ENCODE measurements at places on chromosomes 6 and 20.

DNA sequence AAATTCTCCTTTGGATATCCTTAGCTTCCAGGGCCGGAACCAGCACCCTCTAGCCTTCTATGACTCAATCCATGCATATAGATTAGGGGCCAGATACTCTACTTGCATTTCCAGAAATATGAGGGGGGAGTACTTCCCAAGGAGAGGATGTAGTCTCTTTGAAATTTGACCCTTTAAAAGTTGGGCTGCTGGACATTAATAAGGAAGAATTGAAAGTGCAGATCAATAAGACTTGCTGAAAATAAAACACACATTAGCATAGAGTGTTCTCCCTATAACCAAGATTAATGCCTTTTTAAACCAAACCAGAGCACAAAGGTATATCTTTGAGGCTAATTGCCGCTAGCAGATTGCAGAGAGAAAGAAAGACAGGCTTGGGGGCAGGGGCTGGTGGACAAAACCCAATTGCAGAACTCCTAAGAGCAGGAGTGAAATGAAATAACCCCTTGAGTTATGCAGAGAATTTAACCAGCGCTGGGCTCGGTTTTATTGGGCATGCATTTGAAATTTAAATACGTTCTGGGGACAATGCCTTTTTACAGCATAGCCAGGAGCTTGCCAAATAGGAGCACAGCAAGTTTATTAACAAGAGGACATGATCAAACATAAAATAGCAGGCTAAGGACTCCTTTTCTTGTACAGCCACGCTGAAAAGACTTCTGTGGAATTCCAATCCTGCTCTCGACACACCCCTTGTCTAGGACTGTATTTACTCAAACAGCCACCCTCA lies 108.2 kb upstream of the SALL4 start:
- DNase-seq, result no peak

DNA sequence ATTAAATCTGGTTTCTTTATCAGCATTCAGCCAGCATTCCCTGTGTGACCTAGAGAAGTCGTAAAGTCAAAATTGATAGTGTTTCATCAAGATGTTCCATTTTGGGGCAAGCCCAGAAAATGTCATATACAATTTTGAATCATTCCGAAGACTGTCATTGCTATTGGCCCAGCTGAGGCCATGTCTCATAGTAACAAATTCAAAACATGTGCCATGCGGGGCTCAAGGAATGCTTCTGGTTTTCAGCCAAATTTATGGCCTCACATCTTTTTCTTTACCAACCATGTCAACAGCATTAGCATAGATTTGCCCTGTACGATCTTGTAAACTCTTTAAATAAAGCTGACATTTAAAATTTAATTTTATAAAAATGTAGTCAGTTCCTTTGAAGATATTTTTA lies 314.7 kb downstream of the PAX1 start:
- no peak for DNase-seq

DNA sequence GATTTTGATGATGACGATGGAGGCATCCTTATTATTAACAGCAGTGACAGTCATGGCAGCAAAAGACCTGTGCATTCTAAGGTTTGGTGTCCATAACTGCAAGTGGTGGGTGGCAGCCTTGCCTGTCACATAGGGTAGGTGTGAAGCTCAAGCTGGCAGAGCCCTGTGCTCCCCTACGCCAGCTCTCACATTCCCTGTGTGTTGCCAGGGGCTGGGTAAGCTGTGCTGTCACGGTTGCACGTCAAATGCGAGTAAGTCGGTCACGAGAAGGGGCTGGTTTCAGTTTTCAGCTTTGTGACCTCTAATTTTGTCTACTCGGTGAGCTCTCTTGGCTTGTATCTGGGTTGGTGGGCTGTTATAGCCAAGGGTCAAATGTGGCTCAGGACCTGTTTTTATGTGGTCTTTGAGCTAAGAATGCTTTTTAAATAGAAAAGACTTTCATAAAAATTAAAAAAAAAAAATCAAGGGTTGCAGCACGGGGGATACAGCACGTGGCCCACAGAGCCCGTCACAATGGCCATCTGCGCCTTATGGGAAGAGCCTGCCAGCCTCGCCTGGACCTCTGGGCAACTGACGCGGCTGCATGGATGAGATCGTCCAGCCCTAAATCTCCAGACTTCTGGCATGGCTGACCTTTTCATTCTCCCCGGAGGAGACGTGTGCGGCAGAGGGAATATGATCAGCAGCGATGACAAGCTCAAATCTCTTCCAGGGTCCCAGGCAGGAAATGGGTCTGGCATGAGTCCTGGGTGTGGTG lies 148.5 kb downstream of the PHACTR3 start:
- DNase-seq, result no peak

DNA sequence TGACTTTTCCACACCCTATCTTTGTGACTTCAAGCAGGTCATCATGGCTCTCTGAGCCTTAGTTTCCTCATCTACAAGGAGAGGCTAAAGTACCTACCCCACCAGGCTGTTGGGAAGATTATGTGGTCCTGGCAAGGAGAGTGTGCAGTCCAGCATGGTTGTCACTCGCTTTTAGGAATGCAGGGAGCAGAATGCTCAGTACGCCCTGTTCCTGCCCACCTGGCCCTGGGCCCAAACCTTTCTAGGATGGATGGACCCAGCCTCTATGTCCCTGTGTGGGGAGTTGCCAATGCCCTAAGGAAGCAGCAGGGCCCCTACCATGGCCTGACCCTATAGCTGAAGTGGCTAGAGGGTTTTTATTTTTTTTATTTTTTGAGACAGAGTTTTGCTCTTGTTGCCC lies 2.0 kb downstream of the CLPSL2 start:
- no peak for DNase-seq

- no peak for DNase-seq
Observed at GRCh38 chr20:39822667-39823066, 860.5 kb downstream of the DHX35 start.
